ENCODE measurements at places on chromosomes 12 and 14. TPM values are rescaled to one million over a fixed set of nuclear protein-coding genes. Genes with fewer than 3 reads are reported as not detected.

HNF1A gene
- total RNA-seq, result not detected

SDR9C7 gene
- not detected for total RNA-seq

OR6C2 gene
- total RNA-seq, result not detected

CLEC2D gene
- 1.2 TPM for total RNA-seq

KRT73 gene
- not detected for total RNA-seq

NKX2-1 gene
- not detected for total RNA-seq

CCDC38 gene
- total RNA-seq, result under 0.01 TPM

SLC6A15 gene
- total RNA-seq, result 0.13 TPM

HOTAIR gene
- not detected for total RNA-seq

CD163L1 gene
- 3.6 TPM for total RNA-seq

SCYL2 gene
- total RNA-seq, result 30.8 TPM

TULP3 gene
- total RNA-seq, result 21.5 TPM

CLEC1A gene
- 0.37 TPM for total RNA-seq

PPM1H gene
- 1.7 TPM for total RNA-seq

LGR5 gene
- 0.79 TPM for total RNA-seq

KRT8 gene
- 3.3 TPM for total RNA-seq

SERPINA5 gene
- total RNA-seq, result not detected

ANKS1B gene
- 3.0 TPM for total RNA-seq

HCAR2 gene
- not detected for total RNA-seq

TMCC3 gene
- total RNA-seq, result 0.50 TPM

AHNAK2 gene
- 36.7 TPM for total RNA-seq

CD4 gene
- 3.1 TPM for total RNA-seq

AQP6 gene
- total RNA-seq, result 0.13 TPM

ADCY4 gene
- total RNA-seq, result 2.6 TPM

TUNAR gene
- not detected for total RNA-seq

STAC3 gene
- 0.40 TPM for total RNA-seq

KCNH5 gene
- under 0.01 TPM for total RNA-seq

CLEC2A gene
- total RNA-seq, result not detected

KRT80 gene
- 0.62 TPM for total RNA-seq

LRIG3 gene
- total RNA-seq, result 16.4 TPM

OR4E2 gene
- not detected for total RNA-seq

GPHN gene
- 9.2 TPM for total RNA-seq

KCNH3 gene
- under 0.01 TPM for total RNA-seq

EP400 gene
- 7.4 TPM for total RNA-seq

AICDA gene
- total RNA-seq, result not detected

BCL2L14 gene
- 0.06 TPM for total RNA-seq

SALL2 gene
- total RNA-seq, result 2.1 TPM

PSME1 gene
- total RNA-seq, result 97.5 TPM

SLC25A21 gene
- total RNA-seq, result 0.40 TPM
